Stimulated activated CD4-positive, alpha-beta T cell treated with anti-CD3 and anti-CD28 coated beads, Interleukin-2, amount 100 ng/mL, for 24 hours (primary cell): ENCODE measurements at places on chromosomes 1 and 21.

DNA sequence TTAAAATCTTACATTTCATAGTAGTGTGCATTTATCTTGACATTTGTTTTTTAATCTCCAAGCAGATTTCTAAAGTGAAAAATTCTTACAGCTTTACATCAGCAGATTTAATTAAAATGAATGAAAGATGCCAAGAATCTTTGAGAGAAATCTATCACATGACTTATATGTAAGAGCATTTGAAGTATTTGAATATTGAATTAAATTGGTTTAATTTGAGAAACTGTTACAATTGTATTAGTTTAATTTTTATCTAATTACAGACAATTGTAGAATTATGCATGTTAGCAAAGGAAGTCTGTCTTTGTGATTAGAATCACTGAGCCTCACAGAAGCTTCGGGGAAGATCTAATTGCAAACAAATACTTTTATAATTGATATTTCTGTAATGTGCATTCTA is 52.2 kb downstream of the ASB17 start:
- no peak for DNase-seq

GRCh38 chr1:246815693-246816270 is 91.6 kb downstream of the SCCPDH start:
- DNase-seq = no peak

- DNase-seq = no peak
Measured at GRCh38 chr1:117574161-117574835, 31.6 kb upstream of the TENT5C start.

GRCh38 chr1:951364-951763 is 7.7 kb downstream of the NOC2L start:
- no peak for DNase-seq

- DNase-seq = no peak
Measured at GRCh38 chr21:25501462-25501861, 105.8 kb downstream of the MRPL39 start.

GRCh38 chr1:18396247-18396980 is 84.3 kb upstream of the KLHDC7A start:
- DNase-seq = no peak

DNA sequence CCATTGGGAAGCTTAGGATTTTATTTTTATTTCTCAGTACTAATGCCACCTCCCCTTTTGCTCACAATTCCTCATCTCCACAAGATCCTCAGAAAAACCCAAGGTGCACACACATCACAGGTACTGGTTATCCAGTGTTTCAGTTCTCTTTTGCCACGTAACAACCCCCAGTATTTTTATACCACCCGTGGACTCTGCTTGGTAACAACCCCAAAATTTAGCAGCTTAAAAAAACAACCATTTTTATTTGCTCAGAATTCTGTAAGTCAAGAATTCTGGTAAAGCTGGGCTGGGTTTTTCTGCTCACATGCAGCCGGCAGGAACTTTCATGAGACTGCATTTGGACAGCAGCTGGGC is 180.0 kb downstream of the KAZN start:
- no peak for DNase-seq

GRCh38 chr1:39960431-39960958 is 5.5 kb downstream of the MFSD2A start:
- no peak for DNase-seq

DNA sequence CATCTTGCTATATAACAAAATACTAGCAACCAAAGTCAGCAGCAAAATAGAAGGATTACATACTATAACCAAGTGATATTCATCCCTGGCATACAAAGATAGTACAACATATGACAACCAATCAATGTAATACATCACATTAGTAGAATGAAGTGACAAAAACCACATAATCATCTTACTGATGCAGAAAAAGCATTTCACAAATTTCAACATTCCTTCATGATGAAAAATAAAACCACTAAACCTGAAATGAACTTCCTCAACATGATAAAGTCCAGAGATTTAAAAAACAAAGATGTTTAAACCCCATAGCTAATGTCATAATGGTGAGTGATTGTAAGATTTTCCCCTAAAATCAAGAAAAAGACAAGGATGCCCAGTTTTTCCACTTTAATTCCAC is 18.6 kb downstream of the RO60 start:
- no peak for DNase-seq

DNA sequence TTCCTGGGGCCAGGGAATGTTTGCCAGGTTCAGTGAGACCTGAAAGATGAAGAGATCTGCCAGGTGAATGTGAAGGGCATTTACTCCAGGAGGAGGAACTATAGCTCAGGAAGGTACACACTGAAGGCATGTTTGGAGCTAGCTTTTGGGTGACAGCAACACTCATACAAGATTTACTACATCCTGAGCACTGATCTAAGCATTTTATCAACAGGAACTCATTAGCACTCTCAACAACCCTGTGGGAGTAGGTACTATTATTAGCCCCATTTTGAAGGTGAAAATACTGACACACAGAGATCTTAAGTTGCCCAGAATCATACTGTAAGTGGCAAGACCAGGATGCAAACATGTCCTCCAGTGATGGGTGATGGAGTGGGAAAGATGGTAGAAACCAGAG is 6.7 kb downstream of the GADD45A start:
- no peak for DNase-seq

DNA sequence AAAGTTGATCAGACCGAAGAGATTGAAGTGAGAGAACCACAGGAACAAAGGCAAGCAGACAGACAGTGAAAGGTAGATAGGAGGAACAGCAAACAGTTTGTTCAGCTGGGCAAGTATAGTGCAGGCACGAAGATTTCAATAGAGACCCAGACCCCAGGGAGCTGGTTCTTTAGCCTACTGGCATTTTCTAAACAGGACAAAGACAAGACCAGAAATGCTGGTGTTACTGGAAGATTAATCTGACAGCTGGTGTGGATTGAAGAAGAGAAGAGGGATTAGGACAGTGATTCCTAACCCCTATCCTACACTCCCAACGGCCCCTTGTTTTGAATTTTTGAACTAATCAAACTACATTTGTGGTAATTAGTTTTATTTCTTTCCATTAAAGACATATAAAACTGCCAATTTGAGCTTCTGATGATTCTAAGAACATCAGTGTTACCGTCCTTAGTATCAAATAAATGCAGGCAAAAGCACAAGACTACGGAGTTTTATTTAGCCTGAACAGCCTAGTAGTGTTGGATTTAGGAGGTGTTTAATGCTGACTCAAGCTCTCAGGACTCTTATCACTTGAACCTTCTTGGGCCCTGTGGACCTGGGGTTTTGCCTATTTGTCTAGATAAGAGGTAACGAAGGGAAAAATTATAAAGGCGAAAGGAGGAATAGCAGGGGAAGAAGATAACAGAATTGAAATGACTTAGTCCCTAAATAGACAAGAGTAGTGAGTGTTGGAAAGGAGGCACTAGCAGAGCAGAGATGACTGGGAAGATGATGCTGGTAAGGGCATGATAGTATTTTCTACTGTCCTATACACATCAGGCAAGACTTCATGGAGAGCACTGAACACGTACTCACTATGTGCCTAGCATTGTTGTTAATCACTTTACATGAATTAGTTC is 2.0 kb downstream of the NPL start:
- DNase-seq = no peak

- no peak for DNase-seq
Measured at GRCh38 chr1:119829625-119830024, 18.4 kb upstream of the REG4 start.

- no peak for DNase-seq
Measured at GRCh38 chr1:245084551-245084950, 70.2 kb upstream of the KIF26B start.

- no peak for DNase-seq
Measured at GRCh38 chr21:26448751-26449150, 124.3 kb downstream of the CYYR1 start.

DNA sequence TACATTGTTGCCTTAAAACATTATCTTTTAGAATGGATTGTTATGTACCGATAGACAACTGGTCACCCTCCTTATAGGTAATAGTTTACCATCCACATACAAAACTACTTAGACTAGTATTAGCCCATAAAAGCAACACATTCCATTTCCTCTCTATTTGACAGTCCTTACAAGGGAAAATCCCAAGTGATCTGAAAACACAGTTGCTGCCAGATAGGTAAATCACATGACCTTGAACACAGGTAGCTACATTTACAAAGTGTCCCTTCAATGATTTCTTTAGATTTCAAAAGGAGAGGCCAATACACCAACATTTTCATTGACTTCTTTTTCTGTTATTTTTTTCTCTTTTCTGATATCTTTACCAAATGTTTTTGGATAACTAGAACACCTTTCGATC is 102.9 kb upstream of the SMYD2 start:
- no peak for DNase-seq

- DNase-seq = no peak
Measured at GRCh38 chr1:236103059-236103458, 38.2 kb upstream of the NID1 start.

DNA sequence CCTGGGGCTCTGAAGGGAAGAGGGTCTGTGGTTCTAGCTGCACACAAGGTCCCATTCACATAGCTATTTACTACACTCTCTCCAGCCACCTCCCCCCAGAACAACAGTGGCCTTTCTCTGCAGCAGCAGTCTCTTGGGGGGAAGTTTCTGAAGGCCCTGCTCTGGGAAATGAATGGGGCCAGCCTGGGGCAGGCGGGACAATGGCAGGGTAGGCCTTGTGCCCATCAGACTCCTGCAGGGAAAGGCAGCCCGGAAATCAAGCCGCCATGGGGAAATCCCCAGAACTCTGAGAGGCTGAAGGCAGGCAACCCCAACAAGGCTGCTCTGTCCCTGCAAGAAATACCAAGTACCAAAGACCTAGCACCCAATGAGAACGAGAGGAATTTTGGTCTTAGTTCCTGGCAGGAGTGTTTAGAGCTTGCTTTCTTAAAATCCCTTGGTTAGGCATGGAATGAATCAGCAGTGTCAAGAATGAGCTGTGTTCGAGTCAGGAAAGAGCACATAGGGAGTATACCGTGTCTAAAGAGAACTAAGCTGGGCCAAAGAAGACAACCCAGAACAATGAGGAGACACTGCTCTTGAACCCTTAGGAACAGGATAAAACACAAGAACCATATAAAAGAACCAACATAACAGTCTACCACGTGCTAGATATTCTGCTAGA is 11.3 kb downstream of the ARHGEF11 start:
- no peak for DNase-seq

DNA sequence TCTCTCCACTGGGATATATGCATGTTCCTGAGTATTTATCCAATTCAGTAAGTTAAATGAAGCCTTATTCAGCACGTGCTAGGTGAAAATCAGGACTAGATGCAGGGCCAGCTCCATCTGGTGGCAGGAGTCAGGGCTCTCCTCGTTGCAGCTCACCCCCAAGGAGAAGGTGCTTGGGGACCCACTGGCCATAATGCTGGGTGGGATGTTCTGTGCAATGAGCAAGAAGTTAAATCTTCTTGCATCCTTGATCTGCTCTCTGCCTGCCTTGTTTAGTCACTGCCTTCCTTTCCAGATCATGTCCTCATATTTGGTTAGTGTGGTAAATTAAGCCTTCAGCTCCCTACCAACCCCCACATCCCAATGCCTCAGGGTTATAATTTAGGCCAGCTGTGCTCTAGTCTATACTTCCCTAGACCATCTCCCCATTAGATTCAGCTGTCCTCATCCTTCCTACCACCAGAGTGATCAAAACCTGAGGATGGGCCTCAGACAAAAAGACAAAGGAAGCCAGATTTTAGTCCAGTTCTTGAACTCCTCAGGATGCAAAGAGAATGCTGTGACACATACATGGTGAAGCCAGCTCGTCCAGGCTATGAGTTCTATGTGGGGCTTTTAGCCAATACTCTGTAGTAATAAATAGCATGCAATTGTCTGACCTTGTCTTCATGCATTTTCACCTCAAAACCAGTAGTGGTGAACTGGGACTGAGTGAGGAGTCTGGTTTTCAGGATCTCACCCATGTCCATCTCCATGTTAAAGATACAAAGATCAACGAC is 55.9 kb downstream of the SEC16B start:
- no peak for DNase-seq

DNA sequence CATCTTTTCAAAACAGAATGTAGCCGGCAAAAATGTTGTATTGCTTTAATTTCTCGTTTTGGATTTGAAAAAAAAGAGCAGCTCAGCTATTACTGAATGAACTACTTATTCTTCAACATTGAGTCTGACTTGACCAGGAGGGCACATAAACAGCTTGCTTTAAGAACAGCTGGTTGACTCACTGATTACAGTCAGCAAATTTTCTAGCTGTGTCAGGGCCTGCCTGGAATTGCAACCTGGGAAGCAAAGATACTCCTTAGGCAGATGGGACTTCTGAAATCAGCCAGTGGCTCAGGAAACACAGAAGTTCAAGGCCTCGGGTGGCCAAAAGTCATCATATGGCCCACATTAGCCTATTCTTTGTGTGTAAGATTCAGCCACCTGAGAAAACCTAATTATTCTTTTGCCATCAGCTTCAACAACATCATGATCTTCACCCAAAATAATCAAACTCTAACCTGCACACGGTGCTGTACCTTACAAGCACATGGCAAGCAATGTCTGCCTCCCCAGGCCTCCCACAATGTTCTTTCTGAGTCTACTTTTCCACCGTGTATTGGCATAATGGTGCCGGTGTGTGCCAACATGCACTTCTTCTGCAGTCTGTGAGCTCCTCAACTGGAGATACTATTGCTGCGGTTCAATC is 307.2 kb downstream of the HHIPL2 start:
- no peak for DNase-seq

DNA sequence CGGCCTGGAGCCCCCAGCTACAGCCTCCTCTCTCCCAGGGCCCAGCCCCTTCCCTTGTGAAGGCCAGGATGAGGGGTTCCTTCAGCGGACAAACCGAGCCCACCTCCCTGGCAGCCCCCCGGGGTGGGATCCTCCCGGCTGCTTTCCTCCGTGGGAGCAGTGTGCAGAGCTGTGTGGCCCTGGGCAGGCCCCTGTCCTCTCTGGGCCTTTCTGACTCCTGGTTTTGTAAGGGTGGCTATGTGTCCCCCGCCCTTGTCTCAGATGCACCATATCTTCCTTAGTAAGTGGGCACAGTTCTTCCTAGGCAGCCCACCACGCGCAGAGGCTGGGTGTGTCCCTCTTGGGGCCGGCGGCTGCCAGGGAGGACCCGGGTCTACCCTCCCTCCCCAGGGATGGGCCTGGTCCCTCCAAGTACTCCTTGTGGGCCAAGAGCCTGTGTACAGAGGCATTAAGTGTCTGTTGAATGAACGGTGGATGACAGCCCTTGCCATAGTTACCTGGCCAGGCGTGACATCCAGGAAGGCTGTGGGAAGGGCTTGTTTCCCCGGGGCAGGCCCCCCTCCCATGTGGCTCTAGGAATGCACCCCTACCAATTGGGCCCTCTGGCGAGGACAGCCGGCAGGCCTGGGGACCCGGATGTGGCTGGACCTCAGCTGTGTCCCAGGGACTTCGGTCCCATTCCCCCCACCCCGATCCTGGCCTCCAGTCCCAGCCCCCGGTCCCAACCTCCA is 3.8 kb downstream of the SMIM1 start:
- no peak for DNase-seq

- no peak for DNase-seq
Measured at GRCh38 chr1:229848752-229849677, 218.0 kb upstream of the GALNT2 start.
